HCT116 (cell line): ENCODE measurements at places on chromosomes 12 and 14.
A peak's percentile ranks its signal among the peaks of the same experiment; 100 is the strongest.

GRCh38 chr12:92827836-92828431 lies 101.2 kb downstream of the EEA1 start:
- H3K27me3 ChIP-seq, result no peaks in the 10 kb centered on the region
- no peaks in the 10 kb centered on the region for H3K36me3 ChIP-seq
- no peaks in the 10 kb centered on the region for H3K4me1 ChIP-seq
- DNase-seq, result peak; percentile 28

- H3K36me3 ChIP-seq, result no peaks in the 10 kb centered on the region
- H3K27me3 ChIP-seq, result no peaks in the 10 kb centered on the region
- DNase-seq, result peak; percentile 39
- H3K27ac ChIP-seq, result no peak overlapping the region
Observed at GRCh38 chr14:72516936-72517700, 376.8 kb downstream of the DPF3 start.

DNA sequence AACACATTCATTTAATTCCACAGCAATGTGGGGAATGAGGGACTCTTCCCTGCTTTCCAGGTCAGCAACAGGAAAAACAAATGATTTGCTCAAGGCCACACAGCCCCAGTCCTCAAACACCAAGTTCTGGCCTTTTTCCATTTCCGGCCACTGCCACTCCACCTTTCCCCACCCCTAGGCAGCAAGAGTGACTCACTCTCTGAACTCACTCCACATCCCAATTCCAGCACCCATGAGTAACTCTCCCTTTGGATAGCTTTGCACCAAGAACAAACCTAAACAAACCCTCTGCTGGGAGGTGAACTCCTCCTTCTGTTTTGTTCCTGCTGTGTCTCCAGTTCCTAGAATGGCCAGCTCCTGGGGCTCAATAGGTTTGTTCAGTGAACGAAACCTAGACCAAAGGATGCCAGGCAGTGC lies 30.4 kb upstream of the PLEKHG6 start:
- H3K4me1 ChIP-seq, result peaks cover 50% of the 10 kb centered on the region
- peak overlapping the region; percentile 15 for H3K4me3 ChIP-seq
- H3K36me3 ChIP-seq, result no peaks in the 10 kb centered on the region
- H3K27me3 ChIP-seq, result no peaks in the 10 kb centered on the region; the same call in 1 of the 2 replicates
- peak overlapping the region; percentile 94 for H3K27ac ChIP-seq

- DNase-seq, result no peak
- no peak overlapping the region for H3K4me3 ChIP-seq
- no peak overlapping the region for H3K27ac ChIP-seq
Observed at GRCh38 chr14:56127156-56127555, 8.9 kb downstream of the PELI2 start.
